ENCODE measurements at places on chromosomes 5 and 9.

GRCh38 chr5:29001666-29002065, 1963.3 kb upstream of the CDH9 start:
- no peak for DNase-seq

GRCh38 chr5:109611505-109611904, 78.2 kb upstream of the MAN2A1 start:
- no peak for DNase-seq

DNA sequence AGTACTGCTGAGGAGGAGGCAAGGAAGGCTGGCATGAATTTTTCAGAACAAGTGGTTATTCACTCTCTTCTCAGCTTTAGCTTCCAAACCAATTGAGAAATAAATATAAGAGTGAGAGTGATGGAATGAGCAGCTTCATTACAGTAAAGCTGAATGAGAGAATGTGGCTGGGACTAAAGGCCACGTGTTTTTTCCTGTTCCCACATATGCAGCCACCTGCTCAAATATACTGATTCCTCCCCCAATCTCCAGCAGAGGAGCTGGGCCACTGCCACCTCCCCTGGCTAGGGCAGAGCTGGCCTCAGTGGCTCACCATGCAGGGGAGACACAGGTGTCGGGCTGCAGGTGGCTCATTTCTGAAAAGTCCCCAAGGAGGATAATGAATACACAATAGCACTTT, 1505.3 kb upstream of the WWC1 start:
- no peak for DNase-seq

GRCh38 chr5:139043157-139043905, 154.8 kb downstream of the SIL1 start:
- no peak for DNase-seq

GRCh38 chr9:130688072-130688471, 5.5 kb upstream of the EXOSC2 start:
- DNase-seq, result peak; percentile 44

DNA sequence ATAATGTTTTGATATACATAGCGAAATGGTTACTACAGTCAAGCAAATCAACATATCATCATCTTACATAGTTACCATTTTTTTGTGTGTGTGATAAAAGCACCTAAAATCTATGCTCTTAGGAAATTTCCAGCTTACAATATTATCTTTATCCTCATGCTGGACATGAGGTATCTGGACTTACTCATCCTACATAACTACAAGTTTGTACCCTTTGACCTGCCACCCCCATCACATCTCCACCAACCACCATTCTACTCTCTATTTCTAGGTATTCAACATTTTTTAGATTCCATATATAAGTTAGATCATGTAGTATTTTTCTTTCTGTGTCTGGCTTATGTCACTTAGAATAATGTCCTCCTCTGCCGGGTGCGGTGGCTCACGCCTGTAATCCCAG, 79.9 kb downstream of the TAF11L14 start:
- DNase-seq, result no peak

- no peak for DNase-seq
Observed at GRCh38 chr5:177367323-177367848, 9.7 kb downstream of the RGS14 start.

- DNase-seq, result no peak
Observed at GRCh38 chr9:99345942-99346341, 123.9 kb downstream of the SEC61B start.

GRCh38 chr5:163908253-163908652, 402.8 kb downstream of the MAT2B start:
- DNase-seq, result no peak

All from CD4-positive, alpha-beta T cell treated with Interleukin-4 for 4 hours (primary cell).